Activated CD8-positive, alpha-beta memory T cell treated with anti-CD3 and anti-CD28 coated beads, Interleukin-2, amount 50 U/mL, for 48 hours (primary cell): ENCODE measurements at places on chromosomes 3 and 15.
A peak's percentile ranks its signal among the peaks of the same experiment; 100 is the strongest.

- peak; percentile 59 for DNase-seq
Observed at GRCh38 chr3:36969540-36970432, 23.1 kb downstream of the EPM2AIP1 start.

GRCh38 chr15:29925227-29926082 is 103.2 kb upstream of the TJP1 start:
- peak; percentile 61 for DNase-seq

GRCh38 chr3:112111785-112112402 is 21.2 kb downstream of the GCSAM start:
- DNase-seq = no peak

DNA sequence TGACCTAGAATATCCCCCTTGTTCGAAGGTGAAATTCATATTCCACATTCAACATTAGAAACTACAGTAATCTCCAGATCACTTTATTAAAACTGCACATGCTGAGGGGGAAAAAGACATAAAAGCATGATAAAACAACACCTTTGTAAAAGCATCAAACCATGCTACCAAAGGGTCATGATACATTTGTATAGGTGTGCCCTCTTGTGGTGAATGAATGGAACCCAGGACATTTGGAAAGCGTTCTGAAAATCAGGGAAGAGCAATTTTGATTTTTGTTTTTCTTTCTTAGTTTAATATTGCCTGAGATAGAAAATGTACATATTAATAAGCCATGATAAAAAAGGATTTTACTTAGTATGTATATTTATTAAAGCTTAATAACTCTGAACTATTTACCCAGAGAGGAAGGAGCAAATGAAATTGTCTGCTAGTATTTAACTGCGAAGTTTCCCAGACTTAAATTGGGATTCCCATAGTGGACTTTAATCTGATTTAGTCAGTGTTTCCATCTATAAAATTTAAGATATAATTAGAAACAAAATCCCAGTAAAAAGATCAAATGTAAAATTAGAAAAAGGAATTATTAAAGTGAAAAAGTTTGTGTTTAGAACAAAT is 105.8 kb upstream of the ARL6 start:
- DNase-seq = no peak

DNA sequence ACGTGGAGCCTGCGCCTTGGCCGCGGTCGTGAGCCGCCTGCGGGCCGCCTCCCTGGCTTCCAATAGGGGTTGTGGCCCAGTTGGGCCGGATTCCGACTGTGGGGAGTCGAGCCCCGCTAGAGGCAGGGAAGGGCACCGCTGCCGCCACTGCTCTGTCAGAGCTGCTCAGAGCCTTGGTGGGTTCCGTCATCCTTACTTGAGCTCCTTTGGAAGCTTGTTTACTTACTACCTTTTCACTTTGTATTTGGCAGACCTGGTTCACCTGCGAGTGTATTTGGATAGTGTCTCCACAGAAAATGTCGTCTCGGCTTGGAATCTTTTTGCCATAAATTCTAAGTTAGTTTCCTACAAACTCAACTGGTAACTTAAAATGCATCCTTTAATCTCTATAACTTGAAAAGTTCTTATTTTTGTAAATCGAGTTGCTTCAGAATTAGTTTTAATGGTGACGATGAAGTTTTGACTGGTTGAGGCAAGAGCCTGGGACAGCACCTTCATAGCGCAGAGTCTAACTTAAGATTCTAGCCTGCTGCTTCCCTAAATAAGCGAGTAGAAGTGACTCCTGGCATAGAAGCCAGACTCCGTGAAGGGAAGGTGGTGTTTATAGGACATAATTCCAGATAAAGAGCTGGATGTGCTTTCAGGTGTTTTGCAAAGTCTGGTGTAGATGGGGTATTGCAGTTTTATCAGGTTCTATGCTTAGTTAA is 800 bp downstream of the DAG1 start:
- no peak for DNase-seq

DNA sequence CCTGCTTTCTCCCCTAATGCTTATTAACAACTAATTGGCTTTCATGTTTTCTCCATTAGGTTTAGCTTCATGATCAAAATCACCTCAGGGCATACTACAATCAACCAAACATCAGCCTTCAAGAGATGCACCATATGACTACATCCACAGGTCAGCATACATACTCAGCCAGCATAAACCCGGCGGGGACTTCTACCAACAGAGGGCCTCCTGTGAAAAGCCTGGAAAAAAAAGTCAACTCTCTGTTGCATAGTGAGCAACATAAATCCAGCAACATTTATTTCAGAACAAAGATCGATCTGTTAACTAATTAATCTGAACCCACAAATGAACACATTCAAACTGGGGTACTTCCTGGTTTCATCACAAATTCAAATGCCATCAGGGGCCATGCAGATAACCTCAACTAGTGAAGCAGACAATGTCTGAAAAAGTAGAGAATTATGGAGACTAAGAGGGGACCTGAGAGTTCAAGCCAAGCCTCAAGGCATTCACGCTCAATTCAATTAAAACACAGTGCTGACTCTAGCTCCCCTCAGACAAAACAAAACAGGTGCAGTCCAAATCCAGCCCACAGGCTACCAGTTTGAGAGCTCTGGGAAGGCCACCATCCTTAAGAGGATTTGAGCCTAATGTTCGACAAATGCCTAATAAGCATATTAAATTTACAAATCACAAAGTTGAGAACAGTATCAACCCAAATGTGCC is 124.5 kb downstream of the MAGI1 start:
- DNase-seq = no peak

DNA sequence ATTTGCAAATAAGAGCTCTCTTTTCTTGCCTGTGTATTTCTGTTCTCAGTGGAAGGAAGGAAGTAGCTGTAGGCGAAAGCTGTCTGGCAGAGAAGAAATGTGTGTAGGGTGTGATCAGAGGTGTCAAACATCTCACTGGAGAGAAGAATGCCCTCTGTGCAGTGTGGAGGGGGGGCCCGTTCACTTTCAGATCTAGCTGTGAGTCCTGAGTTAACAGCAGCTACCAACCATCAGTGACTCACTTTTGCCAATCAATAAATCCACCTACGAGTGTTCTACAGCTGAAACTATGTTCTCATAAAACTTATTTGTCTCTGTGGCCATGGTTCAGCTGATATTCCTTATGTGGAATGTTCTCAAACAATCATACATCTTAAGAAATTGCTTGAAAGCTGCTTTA is 103.7 kb downstream of the FRMD4B start:
- DNase-seq = peak; percentile 69

DNA sequence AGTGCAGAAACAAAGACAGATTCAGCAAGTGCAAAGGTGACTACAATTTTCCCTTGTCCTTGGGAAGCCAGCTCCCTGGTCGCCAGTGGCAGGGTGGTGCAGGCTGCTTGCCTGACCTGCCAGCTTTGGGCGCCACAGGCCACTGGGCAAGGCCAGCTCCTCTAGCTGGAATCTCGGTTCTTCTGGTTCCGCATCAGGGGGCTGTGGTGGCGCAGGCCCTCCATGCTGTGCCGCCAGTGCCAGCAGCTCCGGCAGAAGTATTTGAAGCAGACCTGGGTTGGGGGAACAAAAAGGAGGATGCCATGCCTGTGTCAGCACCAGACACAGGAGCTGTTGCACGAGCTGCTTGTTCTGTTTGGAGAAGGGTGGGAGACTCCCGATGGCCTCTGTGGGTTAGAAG is 4.2 kb upstream of the RPS17 start:
- no peak for DNase-seq

GRCh38 chr15:64845831-64846595 is 4.3 kb downstream of the PLEKHO2 start:
- no peak for DNase-seq

DNA sequence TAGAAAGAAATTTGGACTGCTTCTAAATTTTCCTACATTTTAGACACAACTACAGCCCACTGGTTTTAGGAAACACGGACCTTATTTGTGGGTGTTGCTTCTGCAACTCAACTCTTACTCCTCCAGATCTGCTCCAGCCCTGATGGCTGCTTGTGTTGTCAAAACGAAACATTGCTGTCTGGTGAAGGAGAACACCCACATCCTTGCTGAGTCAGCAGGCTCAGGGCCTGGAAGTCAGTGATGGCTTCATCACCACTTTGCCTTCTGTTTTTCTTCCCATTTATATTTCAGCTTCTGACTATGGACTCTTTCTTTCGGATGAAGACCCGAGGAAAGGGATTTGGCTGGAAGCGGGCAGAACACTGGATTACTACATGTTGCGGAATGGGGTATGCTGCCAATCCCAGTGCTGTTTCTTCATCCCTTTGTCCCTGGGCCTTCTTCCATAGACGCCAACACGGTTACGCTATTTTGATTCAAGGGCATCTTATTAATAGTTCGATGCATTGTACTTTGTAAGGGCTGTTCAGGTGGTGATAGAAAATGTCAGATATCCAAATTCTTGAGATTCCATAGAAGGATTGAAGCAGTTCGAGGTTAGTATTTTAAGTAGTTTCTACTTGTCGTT is 392.6 kb upstream of the TPM1 start:
- DNase-seq = no peak
